ENCODE measurements at places on chromosomes 5 and 9.

DNA sequence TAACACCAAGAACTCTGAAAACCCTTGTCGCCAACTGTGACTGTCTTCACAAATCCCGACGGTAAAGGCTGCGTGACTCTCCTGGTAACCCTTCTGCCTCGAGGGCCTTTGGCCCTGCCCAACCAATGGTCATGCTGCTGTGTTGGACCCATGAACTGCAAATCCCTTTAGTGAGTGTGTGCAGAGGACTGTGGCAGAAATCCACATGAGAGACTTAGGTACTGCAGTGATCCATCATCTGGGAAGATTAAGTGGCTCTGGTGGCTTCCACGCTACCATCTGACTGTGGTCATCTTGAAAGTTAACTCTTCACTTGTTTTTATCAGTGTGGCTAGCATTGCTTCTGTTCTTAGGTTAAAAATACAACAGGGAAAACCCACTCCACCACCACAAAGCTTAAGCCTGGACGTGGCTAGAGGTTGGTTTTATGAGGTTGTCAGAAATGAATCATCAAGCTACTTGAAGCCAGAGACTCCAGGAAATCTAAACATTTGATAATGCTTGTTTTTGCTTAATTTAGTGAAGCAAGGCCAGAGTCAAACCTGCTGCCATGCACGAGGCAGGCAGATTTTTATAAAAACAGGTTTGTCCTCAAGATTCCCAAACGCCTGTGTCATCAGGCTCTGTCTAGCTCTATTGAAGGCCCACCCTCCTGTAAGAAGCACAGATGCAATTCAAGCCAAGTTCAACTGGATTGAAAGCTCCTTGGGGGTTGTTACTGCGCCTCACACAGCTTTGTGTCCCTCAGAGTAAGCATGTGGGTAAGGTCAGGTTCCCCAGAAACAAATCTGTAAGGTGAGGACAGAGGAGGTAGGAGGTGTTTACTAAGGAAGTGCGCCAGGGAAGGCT lies 52.7 kb upstream of the ERCC6L2 start:
- no peak for DNase-seq

DNA sequence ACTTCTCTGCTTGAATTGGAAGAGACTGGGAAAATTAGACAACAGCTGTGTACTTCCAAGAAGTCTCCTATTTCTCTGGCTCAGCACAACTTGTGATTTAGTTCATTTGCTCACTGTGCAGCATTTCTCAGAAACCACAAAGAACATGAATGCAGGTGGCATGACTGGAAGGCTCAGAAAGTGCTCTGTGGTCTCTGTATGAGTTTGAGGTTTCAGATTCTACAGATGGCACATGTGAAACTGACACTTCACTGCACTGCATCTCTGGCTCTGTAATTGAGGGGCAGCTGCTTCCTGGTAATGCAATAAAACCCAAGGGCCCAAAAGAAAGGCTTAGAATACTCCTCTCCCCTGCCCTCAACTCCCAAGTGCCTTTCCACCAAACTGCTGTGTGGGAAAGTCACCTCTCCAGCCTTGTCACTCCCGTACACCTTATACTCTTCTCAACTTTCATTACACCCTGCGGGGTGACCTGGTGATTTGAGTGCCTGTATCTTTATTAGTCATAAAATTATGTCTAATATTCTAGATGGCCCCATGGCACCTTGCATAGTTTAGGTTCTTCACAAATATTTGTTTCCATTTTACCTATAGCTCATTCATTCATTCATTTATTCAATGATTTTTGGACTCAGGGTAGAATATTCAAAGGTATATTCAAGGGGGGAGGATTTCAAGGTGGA lies 82.5 kb downstream of the ESM1 start:
- DNase-seq: no peak

DNA sequence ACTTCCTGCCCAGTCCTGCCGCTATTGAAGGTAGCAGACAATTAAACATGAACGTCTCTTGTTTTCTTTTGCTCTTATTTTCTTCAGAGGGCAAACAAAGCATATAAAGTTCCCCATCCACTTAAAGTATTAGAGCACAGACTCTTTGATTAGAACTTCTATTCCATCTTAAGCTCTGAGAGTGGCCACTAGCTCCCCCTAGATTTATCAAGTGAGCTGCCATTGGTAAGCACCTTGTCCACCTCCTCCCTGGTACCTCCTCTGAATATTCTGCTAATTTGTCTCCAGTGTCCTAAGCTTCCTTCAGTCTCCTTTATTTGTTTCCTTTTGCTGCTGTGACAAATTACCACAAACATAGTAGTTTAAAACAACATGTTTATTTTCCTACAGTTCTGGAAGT lies 264.3 kb upstream of the KCNN2 start:
- no peak for DNase-seq

GRCh38 chr9:130482463-130482862 lies 37.7 kb downstream of the ASS1 start:
- DNase-seq: no peak

DNA sequence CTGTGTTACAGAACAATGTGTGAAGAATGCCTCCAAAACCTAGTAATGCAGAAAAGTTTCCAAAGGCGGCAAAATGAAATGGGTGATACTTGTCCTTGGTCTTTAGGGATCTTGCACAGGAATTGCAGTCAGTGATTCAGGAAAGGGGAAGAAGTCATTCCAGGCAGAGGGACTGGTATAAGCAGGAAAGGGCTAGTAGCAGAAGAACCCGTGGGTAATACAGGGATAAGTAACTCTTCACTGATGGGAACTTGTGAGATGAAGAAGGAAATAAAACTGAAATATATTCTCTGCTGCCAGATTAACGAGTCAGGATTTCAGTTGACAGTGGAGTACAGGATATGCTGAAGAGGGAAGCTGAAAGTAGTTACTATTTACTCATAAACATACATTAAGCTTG lies 1.2 kb downstream of the SRFBP1 start:
- no peak for DNase-seq

DNA sequence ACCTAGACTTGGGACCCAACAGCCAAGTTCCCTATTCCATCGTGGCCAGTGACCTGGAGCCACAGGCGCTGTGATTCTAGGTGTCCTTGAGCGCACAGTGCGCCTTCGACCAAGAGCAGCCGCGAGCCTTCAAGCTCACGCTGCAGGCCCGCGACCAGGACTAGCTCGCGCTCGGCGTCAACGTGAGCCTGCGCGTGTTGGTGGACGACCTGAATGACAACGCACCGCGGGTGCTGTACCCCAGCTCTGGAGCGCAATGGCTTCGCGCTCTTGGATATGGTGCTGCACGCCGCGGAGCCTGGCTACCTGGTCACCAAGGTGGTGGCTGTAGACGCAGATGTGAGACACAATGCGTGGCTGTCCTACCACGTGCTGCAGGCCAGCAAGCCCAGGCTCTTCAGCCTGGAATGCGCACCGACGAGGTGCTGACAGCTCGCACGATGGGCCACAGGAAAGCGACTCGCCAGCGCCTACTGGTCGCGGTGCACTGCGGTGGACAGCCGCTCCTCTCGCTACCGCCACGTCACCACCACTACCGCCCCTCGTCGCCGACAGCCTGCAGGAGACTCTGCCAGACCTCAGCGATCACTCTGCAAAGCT lies 11.4 kb downstream of the PCDHGA12 start:
- DNase-seq: no peak

DNA sequence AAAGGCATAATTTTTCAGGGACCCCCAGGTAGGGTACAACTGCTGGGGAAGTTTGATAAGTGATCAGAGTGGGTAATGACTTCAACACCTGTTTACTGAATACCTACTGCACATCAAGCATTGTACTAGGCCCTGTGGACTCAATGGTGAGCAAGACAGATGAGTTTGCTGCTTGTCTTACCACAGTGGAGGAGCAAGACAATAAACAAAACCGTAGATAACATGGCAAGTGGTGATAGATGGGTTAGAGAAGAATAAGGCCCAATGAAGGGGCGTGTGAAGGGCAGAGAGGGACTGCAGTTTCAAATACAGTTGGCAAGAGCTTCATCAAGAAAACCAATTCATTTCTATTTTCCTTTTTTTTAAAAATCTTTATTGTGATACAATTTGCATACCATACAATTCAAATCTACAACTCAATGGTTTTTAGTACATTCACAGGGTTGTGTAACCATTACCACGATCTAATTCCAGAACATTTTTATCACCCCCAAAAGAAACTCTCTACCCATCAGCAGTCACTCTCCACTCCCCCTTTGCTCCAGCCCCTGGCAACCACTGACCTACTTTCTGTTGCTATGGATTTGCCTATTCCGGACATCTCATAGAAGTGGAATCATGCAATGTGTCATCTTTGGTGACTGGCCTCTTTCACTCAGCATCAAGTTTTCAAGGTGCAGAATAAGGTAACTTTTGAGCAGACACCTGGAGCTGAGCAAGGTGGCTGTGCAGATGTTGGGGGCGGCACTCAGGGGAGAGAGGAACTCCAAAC lies 31.9 kb upstream of the HAND1 start:
- DNase-seq: no peak

DNA sequence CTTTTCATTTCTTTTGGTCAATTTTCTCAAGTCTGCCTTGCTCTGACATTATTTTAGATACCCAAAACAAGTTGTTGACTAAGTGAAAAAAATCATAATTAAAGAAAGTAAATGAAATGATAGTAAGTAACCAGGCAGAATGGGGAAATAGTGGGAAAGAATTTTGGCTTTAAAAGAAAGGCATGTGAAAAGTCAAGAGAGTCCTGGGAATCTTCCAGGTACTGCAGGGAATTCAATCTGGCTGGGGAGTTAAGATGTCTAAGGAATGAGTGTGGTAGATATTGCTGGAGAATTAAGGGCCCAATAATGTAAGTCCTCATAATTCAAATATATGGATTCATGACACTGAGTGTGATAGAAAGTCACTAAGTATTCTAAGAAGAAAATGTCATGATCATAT lies 123.1 kb upstream of the PAPPA start:
- DNase-seq: no peak

- DNase-seq: no peak
These were observed 182.6 kb downstream of the ASTN2 start for GRCh38 chr9:117232281-117232680.

DNA sequence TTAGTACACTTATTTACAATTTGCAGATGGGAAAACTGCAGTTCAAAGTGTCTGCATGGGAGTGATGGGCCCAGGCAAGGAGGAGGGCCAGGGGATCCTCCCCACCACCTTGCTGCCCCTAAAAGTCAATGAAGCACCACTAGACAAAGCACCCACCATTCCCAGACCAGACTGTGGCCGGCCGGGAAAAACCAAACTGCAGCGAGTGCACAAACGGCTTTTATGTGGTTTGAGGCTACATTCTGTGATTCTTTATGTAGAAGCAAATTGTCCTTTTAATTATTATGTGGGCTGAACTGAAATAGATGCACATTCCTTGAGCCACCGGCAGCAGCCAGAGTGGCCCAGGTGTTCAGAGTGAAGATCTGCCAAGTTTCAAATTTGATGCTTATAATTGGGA lies 585.3 kb upstream of the KLF4 start:
- no peak for DNase-seq

DNA sequence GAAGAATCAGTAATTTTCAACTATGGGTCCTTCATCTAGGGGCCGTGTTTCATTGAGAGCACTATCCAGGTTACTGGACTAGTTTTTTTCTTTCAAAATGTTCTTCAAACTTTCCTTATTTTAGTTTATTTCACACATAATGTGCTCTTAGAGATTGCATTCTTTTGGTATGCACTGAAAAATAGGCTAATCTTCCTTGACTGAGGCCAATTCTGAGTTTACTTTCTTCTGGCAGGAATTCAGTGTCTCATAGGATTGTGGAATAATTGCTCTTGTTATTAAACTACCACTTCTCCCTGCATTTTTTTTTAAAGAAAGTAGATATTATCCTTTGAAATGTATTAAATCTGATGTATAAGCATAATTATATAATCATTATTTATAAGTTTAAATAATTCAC lies 624.5 kb downstream of the RAB3C start:
- DNase-seq: no peak

DNA sequence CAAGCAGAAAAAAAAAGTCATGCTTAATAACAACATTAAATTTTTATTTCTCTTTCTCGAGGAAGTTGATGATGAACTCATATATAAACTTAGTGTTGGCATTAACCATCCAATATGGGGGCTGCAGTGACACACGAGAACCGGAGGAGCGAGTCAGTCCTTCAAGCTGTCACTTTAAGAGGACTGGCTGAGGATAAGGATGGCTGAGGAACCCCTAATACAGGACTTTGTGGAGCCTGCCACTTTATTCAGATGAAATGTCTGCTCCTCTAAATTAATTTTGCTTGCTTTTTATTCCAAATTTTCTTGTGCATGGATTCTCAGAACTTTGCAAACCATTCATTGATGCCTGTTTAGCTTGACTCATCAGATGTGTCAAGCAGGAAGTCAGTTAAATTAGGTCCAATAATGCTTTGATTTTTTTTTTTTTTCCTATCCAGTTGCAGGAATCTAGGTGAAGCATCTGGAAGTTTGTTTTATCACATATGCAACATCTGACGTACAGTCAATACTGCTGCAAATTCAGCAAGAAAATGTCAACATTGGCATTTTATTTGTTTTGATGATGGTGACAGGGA lies 144.2 kb upstream of the COL5A1 start:
- DNase-seq: no peak

GRCh38 chr9:69671879-69672595 lies at the start of gene APBA1:
TSS of gene APBA1 (minus strand) at chr9:69672371.
- no peak for DNase-seq

DNA sequence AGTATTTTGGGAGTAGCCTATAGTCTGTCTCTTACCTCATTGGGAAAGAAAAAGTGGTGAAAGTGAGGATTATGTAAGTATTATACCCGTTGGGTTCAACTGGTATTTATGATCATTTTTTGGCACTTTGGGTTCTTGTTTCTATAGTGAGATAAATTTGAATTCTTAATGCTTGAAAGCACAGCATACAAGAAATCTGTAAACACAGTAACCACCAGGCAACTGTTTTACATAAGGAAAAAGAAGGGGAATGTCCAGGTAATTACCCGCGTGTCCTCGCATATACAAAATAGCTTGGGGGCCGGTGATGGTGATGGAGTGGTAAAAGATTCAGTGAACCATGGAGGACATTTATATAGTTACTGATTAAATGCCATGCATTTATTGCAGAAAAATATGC lies 60.5 kb downstream of the BASP1 start:
- no peak for DNase-seq

GRCh38 chr5:171149333-171149732 lies 159.7 kb upstream of the TLX3 start:
- no peak for DNase-seq

GRCh38 chr5:134003064-134003816 lies 1.5 kb downstream of the VDAC1 start:
- DNase-seq: no peak

GRCh38 chr5:16315501-16315900 lies 135.9 kb upstream of the MARCHF11 start:
- no peak for DNase-seq

- DNase-seq: no peak
These were observed 77.4 kb downstream of the SH3RF2 start for GRCh38 chr5:146013761-146014160.

GRCh38 chr5:155260798-155261197 lies 247.2 kb downstream of the KIF4B start:
- DNase-seq: no peak

GRCh38 chr9:129649726-129650679 lies 8.1 kb upstream of the ASB6 start:
- DNase-seq: no peak

DNA sequence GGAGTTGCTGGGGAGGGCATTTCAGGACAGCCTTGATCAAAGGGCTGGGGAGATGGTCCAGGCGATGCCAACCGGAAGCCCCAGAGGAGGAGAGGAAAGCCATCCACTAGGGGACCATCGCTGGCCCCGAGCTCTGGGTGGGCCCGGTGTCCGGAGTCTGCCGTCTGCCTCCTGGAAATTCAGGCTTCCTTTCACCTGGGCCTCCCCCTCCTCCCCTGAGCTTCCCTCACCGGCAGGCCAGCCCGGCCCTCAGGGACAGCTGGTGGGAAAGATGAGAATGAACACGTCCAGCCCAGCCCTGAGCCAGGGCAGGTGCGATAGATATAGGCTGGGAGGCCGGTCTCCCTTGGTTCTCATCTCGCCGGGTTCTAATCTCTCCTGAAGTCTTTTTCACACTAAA lies 17.2 kb downstream of the IRX4 start:
- DNase-seq: no peak
